Fibroblast of skin of back (primary cell): ENCODE measurements at places on chromosomes 3 and 15.

DNA sequence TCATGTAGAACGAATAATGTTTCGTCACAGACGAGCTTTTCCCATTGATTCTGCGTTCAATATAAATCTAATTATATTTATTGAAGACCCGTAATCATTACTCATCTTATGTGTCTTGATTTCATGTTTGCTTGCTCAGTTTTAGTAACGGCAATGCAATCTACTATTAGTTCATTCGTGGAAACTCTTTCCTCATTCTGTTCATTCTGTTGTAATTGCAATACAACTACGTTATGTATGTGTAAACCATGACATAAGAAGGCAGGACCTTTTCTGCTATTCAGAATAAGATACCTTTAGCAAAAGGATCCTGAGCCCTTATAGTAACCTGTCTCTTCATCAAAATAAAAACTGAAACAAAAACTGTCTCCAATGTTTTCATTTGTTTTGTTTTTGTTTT is 6.8 kb upstream of the ARRDC4 start:
- no peak for DNase-seq

DNA sequence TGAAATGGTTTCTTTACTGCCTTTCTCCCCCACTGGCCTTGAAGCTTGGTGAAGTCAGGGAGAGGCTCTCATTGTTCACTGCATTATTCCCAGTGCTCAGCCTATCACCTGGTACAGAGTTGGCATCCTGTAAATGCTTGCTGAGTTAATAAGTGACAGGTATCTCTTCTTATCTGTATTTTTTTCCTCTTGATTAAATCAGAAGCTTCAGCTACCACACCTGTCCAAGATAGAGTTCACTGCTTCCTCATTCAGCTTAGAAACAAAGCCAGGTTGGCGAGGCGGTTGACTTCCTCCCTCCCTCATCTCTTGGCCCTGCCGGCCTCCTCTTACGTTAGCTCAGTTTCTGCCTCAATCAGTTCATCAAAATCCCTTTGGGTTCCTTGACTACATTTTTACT is 142.8 kb downstream of the LIPC start:
- DNase-seq, result no peak

DNA sequence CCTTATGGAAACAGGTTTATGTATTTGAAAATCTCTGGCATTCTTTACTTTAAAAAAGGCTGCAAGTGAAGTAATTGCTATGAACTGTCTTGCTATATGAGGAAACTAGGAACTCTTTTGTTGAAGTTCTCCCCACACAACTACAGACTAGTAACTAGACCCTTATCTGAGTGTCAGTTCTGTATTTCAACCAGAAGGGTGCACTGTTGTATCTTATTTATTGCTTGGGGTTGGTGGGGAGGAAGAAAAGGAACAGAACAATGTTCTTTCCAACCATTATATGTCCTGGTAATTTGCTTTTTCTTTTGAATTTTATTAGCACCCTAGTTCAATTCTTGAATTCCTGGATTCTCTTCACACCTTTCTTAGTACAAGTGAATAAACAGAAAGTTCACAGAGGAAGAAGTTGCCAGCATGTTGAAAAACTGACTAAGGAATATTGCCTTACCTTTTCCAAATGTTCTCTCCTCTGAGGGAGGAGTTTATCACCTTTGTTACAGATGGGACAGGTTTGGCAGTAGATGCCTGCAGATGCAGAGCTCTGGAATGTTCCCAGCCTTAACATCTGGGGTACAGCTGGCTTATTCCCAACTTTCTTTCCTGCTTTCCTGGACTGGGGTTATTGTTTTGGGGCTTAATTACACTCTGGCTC is 162.4 kb upstream of the CFAP20DC start:
- peak; percentile 63 for DNase-seq

- DNase-seq, result no peak
These were observed 17.4 kb upstream of the CHD2 start for GRCh38 chr15:92882697-92883162.

DNA sequence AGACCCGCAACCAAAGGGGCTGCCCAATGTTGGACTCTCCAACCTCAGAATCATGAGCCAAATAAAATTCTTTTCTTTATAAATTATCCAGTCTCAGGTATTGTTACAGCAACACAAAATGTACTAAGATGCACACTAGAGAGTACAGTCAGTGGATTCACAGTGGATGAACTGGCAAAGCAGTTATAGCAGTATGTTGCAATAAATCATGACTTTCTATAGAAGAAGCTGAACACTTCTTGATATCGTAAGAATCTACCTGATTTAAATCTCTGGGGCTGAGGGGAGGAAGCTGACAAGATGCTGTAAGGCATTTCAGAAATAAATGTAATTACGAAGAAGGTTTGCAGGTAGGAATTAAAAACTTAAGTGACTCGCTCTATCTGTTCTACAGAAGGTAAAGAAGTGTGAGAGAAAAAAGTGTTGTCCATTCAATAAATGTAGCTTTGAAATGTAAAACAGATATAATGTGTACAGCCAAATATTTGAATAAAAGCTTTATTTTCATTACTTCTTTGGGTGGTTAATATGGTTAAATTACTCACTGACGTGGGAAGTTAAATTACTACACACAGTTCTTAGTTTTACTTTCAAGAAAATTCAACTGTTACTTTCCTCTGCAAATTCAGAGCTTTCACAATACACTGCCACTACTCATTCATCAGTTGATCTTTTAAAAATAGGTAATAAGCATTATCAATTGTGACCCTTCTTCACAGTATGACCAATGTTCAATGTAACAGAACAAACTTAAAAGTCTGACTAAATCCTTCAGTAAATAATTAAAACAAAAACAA is 439.1 kb downstream of the SHQ1 start:
- DNase-seq, result no peak

- peak; percentile 88 for DNase-seq
These were observed 1.4 kb upstream of the ROBO2 start for GRCh38 chr3:77038468-77038929.

GRCh38 chr3:126110431-126111125 is 26.7 kb upstream of the SLC41A3 start:
- DNase-seq, result no peak

DNA sequence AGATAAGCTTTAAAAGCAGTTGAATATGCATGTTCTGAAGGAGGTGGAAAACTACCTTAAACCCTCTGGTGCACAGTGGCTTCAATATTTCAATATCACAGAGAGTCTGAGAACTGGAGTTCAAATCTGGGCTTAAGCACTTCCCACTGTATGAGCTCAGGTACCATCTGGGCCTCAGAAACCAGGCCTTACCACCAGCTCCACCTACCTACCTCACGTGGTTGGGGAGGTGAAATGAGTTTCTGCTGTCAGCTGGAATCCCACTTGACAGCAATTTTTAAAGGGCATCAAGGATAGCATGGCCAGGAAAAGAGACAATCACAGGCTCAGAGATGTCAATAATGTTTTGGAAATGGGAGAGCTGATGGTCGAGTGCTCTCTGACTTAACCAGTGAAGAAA is 5.0 kb downstream of the CHCHD4 start:
- DNase-seq, result no peak

DNA sequence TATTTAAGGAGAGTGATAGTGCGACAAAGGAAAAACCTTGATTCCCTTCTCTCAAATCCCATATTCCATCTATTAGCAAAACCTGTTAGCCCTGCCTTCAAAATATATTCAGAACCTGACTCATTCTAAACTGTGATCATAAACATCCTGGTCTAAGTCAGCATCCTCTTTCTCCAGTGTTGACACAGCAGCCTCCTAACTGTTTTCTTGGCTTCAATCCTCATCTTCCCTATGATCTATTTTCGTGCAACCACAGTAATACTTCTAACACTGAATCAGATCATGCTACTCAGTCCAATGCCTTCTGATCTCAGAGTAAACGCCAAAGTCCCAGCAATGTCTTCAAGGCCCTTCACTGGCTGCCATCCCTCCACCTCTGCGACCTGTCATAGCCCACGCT is 785.1 kb downstream of the EDEM1 start:
- peak; percentile 2 for DNase-seq

DNA sequence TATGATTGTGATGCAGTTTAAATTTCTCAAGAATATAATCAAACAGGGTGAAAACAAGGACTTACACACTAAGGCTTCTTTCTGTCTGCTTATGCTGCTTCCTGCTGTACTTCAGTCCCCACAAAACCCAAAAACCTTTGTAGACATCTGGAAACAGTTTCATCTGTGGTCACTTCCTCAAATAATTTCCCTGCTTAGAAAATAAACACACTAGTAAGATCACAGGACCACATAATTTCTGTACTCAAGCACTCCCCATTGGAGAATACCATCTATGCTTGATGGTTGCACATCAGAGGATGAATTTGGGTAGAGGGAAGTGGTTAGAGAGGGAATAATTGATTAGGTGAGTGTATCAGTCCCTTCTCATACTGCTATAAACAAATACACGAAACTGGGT is 266.2 kb downstream of the LSAMP start:
- DNase-seq, result peak; percentile 72

DNA sequence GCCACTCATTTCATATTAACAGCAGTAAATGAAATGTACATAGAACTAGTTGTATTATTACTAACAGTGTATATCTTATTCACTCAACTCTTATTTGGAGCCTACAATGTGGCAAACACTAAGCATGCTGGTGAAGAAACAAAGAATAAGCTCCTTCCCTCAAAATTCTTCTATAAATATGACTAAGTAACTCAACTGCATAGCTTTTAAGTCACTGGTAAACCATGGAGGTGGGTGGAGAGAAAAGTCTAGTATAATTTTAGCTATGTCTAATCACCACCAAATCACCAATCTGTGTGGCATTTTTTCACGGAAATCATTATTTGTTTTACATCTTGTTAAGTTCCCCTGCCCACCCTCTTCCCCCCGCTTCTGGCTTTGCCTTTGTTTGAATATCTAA is 17.5 kb downstream of the COPS2 start:
- peak; percentile 74 for DNase-seq

DNA sequence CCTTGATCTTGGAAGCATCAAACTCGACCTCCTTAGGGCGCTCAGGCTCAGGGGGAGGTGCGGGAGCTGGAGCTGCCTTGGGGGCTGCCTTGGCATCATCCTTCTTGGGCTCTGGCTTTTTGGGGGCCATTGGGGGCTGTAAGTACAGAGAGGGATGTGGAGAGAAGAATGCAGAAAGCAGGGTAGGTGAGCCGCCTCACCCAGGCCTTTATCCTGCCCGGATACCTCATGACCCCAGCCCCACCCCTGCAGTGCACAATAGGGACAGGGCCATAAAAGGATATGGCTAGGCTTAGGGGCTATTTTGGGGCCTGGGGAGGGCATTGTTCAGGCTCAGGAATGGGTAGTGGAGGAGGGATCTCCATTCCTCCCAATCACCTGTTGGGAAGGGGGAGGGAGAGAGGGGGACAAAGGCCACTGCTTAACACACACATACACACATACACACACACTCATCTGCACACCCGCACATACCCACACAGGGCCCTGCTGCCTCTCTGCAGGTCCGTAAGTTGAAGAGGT is at the start of gene MYL3:
MYL3 (minus strand) TSS at position 184 of the 522 bp plus-strand sequence; CDS start at position 130, 54 bp downstream.
- no peak for DNase-seq

DNA sequence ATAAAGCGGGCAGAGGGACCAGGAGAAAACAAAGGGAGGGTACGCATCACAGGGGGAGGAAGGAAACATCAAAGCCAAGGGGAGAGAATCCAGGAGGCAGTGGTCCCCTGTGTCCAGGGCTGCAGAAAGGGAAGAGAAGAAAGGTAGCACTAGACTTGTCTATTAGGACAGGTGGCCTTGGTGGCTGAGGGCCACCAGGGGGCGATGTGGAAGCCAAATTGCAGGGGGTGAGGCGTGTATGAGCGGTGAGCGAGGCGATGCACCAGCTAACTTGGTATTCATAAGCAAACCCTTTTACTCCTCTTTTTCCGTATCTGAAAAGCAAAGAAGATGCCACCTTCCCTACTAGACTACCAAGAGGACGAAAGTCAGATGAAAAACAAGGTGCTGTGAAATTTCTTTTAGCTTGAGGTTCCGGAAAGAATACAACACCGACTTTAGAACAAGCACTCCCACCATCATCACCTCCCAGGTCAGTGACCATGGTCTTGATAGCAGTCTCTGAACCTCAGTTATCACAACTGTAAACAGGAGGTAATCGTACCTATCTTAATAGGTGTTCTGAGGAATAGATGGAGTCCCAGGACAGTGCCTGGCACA is 654.4 kb upstream of the ADAMTS9 start:
- DNase-seq, result peak; percentile 26

- no peak for DNase-seq
These were observed 782.2 kb upstream of the GOLIM4 start for GRCh38 chr3:168877899-168878298.

GRCh38 chr3:31772272-31772671 is 208.8 kb downstream of the OSBPL10 start:
- DNase-seq, result no peak

GRCh38 chr15:98840053-98840452 is 167.5 kb downstream of the PGPEP1L start:
- DNase-seq, result no peak

GRCh38 chr15:85380812-85381642 is 624 bp downstream of the AKAP13 start:
- peak; percentile 43 for DNase-seq

- peak; percentile 75 for DNase-seq
These were observed 113.8 kb upstream of the TGFBR2 start for GRCh38 chr3:30492322-30493192.

DNA sequence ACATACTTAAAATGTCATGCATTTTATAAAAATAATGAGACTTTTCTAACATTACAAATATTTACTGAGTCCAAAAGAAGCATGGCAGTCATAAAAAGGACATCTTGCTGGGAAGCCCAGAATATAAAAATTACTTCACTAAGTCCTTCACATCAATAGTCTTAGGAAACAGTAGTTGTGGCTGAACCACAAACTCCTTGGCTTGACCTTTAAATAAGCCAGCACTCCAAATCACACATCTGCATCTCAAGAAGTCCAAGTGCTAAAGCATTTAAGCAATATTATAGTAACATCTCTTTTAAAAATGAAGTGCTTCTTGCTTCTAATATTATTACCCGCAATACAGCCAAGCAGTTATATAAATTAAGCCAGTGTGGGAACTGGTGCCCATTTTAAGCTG is 8.8 kb downstream of the CCNL1 start:
- DNase-seq, result no peak

- DNase-seq, result no peak
These were observed 127.8 kb upstream of the LRRFIP2 start for GRCh38 chr3:37301980-37302708.

DNA sequence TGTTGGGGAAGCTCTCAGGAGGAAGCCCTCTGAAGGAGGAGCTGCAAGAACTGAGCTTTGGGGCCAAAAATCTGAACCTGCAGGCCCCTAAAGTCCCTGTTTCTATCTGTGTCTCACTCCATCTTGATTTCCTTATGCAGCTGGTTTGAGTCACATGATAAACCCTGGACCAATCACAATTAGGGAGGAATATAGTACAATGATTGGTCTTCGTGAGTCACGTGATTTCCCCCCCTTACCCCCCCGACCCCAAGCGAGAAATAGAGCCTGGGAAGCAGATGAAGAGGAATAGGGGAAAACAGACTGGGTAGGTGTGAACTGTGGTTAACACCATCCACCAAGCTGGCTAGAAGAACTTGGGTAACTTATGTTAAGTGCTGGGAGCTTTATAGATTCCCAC is 12.9 kb downstream of the CRABP1 start:
- DNase-seq, result peak; percentile 23

DNA sequence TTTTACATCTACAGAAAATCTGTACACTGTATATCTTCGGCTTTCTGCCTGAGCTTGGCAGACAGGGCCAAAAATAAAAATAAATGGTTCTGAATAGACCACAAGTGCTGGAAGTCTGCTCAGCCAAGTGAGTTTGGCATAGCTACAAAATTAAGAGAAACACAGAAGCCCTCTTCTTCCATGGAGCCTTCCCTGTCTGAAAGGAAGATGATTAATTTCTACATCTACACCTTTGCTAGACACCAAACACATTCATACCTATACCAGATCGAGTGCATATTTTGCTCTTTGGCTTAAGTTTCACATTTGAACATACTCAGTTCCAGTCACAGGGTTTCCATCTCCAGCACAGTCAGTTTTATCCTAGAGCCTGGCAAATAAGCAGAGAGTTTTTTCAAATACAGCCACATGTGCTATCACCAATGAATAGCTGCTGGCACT is 224.6 kb downstream of the GREM1 start:
- no peak for DNase-seq
